Fibroblast of upper back skin (primary cell): ENCODE measurements at places on chromosomes 12 and 14.
A peak's percentile ranks its signal among the peaks of the same experiment; 100 is the strongest.

GRCh38 chr12:14273913-14274311, 91.6 kb upstream of the ATF7IP start:
- DNase-seq, result no peak

- peak; percentile 47 for DNase-seq
These were observed 46.4 kb downstream of the STXBP6 start for GRCh38 chr14:25003537-25003936.

- DNase-seq, result no peak
These were observed 128.4 kb downstream of the RPAP3 start for GRCh38 chr12:47577206-47577989.

DNA sequence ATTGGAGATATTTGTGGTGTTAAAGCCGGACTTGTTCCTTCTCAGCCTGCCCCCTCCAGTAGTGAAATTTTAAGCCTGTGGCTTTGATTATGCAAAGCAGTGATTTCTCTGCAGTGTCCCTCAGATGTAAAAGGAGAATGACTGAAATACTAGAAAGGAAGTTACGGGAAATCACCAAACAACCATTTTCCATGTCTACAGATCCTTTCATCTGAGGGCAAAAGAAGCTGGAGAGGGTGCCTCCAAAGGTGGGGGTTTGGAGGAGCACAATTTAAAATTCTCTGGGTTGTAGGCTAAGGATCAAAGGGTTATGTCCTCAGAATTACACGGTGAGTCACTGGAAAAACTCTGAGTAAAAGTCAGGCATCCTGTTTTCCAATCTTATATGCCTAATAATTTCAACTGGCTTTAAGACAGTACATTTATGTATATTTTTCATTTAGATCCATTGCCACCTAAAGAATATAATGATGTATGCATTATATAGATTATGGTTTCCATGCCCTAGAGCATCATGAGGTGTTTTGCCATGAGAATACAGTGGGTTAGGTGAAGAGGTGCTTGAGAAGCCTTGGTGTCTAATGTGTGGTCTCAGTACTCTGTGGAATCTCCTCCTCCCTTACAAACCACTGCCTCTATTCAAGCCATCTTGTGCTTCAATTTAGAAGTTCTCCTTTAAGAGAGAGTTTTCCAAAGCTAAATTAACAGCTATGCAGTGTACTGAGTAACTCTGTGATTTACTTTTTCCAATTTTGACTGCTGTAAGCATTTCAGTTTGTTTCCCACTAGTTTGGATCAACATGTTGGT, 362.1 kb downstream of the RAD51B start:
- DNase-seq, result peak; percentile 48

- no peak for DNase-seq
These were observed 1.5 kb upstream of the TSPAN8 start for GRCh38 chr12:71159264-71159663.

- DNase-seq, result no peak
These were observed 209.1 kb downstream of the DACT1 start for GRCh38 chr14:58846682-58847465.

- DNase-seq, result peak; percentile 75
These were observed 3.6 kb upstream of the SLC7A8 start for GRCh38 chr14:23186913-23187654.

DNA sequence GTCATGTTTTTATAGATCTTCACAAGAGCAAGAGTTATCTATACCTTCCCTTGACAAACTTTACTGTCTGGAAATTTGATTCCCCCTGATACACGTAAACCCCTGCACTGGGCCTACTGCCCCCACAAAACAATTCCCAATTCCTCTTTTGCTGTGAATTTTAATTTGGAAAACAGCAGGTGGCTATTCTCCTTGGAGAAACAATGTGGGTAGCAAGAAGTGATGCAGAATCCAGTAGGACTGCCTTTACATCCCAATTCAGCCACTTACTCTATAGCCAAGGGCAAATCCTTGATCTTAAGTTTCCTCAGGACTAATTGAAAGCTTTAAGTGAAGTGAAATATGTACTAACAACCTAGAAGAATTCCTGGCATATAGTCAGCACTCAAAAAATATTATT, 129.3 kb downstream of the ACSS3 start:
- DNase-seq, result no peak

DNA sequence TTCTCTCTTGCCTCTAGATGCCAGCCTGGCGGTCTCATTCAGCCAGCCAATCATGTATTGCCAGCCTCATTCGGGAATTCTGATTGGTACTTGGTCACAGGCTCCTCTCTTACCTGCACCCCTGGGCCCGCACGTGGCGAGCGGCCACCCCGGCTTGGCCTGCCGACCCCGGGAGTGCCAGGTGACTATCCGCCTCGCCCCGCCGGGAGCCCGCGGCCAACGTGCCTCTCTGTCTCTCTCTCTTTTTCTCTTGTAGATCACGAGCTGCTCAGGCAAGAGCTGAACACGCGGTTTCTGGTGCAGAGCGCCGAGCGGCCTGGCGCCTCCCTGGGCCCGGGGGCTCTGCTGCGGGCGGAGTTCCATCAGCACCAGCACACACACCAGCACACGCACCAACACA, 39.3 kb downstream of the LRCOL1 start:
- no peak for DNase-seq

DNA sequence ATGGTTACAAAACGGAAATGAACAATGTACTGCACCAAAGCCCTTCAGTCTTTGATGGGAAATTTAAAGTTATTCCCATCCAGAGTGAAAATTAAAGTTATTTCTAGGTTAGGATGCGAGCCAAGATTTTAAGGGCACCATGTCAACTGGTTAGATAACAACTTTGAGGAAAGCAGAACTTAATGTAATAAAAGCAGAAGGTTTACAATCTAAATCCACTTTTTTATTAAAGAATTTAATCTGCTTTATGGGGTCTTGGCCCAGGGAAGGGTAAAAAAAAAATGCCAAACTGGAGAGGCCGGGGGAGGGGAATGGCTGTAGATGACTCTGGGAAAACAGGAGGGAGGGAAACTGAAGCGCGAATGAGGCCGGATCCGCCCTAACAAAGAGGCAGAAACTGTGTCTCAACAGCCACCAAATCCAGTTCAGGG, 108.2 kb upstream of the ATF7IP start:
- no peak for DNase-seq

- no peak for DNase-seq
These were observed 111.1 kb downstream of the SMOC1 start for GRCh38 chr14:69990323-69990722.

DNA sequence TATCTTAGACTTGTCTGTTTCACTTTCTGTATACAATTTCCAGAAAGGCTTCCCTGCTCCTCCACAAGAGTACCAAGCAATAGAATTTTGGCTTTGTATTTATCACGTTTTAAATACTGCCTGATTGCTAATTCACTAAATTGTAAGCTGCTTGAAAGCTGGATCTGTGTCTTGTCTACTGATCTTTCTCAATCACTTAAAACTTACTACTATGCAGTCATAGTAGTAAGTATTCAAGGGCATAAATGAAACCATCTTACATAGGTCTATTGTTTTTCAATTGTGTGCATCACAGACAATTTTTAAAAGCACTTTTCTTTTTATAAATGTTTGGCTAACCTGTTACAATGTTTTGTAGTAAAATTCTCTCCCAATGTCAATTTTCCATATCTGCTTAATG, 1.2 kb upstream of the GLIPR1L2 start:
- no peak for DNase-seq

DNA sequence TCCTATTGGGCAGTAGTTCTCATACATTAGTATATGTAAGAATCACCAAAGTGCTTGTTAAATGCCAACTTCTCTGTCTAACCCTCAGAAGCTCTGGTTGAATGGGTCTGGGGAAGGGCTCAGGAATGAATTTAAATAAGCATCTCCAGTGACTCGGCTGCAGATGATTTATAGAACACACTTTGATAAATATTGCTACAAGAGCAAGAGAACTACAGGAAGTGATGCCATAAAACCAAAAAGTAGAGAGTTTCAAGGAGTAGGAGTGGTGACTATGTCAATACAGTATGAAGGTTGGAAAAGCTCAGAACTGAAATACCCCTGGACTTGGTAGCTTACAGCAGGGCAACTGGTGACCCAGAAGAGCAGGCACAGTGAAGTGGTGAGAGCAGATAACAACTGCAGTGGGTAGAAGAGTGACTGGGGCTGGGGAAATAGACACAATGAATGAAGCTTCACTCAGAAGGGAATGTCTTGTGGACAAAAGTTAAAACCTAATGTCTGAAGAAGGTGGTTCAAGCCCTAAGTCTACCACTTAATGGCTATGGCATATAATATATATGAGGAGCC, 8.0 kb upstream of the PLEKHA5 start:
- DNase-seq, result peak; percentile 12

DNA sequence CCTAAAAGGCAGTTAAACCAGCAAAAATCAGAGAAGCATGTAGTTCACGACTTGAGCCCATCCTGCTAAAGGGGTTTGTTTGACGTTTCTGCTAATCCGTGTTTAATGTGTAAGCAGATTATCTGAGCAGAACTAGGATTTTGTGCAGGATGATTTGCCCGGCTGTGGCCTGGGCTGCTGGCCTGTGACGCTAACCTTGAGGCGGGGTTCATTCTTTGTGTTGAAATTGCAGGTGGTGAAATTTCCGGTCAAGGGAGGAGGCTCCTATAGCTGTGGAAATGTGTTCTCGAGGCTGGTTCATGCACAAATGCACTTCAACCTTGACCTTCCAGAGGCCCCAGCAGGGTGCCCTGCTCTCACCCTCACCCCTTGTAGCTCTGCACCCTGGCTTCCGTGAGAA, 63.7 kb downstream of the SLC24A4 start:
- DNase-seq, result no peak

DNA sequence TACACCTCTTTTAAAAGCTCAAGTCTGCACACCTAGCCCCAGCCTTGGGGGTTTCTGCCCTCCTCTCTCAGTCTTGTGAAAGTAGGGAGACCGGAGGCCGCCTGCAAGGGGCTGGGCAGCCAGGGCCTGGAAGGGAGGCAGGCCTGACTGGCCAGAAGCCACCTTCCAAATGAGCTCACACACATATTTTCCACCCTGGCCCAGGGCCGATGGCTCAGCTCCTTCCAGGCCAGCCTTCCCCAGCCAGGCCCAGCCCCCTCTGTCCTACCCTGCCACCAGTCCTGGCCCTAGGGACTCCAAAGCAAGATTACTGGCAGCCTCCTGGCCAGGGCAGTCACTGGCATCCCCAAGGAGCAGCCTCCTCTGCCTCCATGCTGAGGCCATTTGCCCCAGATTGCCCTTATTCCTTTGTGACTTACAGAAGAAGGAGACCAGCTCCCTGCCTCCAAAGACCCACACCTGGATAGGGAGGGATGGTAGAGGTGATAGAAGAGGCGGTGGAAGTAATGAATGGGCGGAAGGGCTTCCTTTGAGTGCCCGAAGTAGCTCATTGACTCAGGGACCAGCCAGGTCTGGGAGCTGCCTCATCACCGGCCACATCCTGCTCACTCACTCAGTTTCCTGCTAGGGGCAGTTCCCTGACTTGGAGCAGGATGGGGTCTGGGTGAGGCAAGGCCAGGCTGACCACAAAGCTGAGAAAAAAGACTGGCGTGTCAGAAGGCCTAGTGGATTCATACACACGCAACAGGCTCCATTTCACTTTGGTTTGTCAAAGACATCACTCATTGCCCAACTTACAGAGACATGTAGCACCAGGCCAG, 14.8 kb downstream of the MMP14 start:
- DNase-seq, result peak; percentile 95

- no peak for DNase-seq
These were observed 208.8 kb downstream of the EPS8 start for GRCh38 chr12:15580431-15580830.

DNA sequence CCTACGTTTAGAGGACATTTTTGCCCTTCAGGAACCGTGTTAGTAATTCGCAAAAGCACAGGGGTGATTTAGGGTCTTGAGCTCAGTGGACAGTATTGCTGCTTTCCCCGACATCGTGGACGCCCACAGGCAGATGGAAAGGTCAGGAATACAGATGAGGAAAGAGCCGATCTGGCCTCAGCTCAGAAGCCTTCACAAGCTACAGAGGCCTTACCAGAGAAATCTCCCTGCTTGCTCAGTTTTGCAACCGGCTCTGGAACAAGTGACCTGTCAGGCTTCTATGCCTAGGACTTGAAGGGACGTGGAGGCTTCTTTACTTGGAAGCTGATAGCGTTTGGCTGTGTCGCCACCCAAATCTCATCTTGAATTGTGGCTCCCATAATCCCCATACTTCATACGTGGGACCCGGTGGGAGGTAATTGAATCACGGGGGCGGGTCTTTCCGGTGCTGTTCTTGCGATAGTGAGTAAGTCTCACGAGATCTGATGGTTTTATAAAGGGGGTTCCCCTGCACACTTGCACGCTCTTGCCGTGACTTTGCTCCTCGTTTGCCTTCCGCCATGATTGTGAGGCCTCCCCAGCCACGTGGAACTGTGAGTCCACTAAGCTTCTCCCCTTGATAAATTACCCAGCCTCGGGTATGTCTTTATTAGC, 332.5 kb downstream of the MED13L start:
- no peak for DNase-seq

- no peak for DNase-seq
These were observed 410.8 kb downstream of the NAV3 start for GRCh38 chr12:78241446-78241845.

- no peak for DNase-seq
These were observed 99.7 kb upstream of the PLEKHG7 start for GRCh38 chr12:92602930-92603623.

DNA sequence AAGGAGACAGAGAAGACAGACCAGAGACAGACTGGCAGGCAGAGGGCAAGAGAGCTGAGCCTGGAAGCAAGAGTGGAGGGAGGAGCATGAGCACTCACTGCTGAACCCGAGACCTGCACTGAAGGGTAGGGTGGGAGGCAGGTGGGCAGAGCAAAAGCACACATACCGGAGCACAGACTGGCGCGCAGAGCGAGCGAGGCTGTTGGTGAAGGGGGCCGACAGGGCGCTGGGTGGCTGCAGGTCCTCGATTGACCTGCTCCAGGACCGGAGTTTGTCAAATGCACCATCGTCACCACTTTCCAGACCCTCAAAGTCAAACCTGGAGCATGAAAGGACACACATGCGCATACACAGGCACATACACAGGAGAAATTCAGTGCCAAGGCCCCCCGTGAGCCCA, 34.9 kb downstream of the PRPF40B start:
- DNase-seq, result no peak

DNA sequence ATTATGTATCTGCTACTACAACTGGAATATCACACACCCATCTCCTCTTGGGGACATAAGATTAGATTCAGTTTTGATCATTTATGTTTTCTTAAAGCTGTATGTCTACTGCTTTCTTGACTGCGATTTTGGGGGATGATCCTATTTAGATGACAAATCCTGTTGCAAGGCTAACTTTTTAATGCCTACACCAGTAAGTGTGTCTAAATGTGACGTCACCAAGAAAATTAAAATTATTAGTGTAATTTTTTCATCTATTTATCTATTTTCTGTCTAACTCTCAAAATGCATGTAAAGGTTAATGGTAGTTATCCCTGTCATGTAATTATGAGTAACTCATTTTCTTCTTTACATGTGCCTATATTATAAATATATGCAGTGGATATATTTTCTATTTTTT, 170.9 kb upstream of the PPFIA2 start:
- no peak for DNase-seq

DNA sequence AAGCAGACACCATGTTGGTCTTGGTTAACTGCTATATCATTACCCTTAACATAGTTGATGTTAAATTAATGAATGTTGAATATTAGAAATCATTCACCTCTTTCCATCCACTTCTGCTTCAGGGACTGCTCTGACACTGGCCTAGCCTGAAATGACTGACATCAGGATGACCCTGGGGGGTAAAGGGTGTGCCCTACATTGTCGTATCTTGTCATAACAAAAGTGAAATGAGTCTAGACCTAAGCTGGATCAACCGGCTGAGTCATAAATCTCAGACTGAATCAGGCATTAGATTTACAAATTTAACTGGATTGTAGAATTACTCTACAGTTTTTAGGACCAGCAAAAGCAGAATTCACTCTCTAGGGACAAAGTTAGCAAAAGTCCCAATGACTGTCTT, 35.3 kb downstream of the KICS2 start:
- peak; percentile 29 for DNase-seq
